Left ventricle myocardium inferior (tissue), 1 donor: ENCODE measurements at places on chromosomes 1 and 21.

DNA sequence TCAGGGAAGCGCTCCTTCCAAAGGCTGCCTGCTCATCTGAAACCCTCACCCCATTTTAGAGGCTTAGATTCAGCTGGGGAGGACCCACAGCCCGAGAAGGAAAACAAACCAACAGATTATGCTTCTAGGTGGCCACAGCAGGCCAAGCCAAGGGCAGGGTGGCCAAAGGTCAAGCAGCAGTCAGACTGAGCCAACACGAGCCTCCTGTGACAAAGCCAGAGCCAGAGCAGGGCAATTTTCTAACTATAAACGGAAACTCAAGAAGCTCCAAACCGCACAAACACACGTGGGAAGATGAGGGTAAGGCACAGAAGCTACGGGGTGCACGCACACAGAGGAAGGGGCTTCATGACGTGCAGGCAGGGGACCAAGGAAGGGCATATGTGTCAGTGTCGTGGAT lies 64.1 kb downstream of the PLEKHA6 start:
- DNase-seq = no peak

DNA sequence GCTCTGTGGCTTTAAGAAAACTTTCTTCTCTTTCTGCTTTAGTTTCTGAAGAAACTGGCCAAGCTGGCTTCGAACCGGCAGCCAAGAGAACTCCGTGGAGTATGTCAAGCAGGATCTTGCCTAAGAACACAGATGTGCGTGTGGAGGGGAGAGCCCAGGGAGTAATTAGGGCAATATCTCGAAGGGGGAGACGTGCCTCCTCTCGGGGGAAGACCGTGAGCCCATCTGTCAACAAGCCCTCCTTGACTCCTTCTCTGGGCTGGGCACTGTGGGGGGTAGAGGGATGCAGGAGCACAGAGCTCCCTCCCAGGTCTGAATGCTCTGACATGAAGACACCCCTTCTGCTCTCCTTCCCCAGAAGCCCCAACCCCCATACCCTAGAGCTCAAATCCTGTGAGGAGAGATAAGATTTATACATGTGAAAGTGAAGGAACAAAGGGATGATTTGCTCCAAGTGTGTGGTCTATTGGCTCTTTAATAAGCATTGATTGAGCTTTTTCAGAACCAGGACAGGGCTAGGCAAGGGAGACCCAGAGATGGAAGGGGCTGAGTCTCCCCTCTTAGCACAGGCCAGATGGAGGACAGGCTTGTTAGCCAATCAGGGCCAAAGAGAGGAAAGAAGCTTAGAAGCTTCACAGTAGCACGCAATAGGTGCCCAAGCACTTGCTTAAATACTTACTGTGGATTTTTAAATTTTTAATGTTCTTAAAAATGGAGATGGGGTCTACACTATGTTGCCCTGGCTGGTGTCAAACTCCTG lies 37.5 kb downstream of the EDN2 start:
- DNase-seq = no peak

DNA sequence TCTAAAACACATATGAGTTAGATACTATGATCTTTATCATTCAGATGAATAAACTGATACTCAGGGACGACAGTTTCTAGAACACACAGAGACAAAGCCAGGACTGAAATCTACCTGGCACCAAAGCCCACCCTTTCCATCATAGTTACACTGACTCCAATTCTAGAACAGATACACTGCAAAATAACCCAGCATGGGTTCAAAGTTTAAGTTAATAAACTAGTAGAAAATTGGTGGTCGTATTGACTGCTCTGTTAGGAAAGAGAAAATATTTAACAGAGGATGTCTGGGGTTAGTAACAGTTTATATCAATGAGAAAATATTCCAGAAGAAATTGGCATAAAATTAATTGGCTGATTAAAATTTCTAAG lies 60.8 kb upstream of the BCL9 start:
- no peak for DNase-seq

GRCh38 chr1:111563619-111564018 lies 56.0 kb upstream of the RAP1A start:
- DNase-seq = no peak

DNA sequence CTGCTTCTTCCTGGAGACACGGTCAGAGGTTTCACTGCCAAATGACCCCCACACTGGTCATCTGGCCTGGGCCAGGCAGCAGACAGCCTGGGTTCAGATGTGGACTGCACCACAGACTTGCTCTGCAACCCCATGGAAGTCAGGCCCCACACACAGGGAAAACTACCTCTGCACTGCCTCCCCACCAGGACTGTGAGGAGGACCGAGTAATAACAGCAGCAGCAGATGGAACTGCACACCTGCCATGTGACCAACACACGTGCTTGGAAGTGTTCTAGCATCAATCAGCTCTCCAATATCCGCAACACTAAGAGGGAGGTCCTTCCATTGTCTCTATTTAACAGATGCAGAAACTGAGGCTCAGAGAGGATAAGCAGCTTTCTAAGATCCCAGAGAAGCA lies 51.4 kb downstream of the SLC9A1 start:
- no peak for DNase-seq

- DNase-seq = peak; percentile 61
Observed at GRCh38 chr1:170145770-170146676, at the start of gene NTMT2. Gene NTMT2, plus strand, starts transcription at chr1:170145959. Its CDS starts 149 bp downstream, at chr1:170146108.

DNA sequence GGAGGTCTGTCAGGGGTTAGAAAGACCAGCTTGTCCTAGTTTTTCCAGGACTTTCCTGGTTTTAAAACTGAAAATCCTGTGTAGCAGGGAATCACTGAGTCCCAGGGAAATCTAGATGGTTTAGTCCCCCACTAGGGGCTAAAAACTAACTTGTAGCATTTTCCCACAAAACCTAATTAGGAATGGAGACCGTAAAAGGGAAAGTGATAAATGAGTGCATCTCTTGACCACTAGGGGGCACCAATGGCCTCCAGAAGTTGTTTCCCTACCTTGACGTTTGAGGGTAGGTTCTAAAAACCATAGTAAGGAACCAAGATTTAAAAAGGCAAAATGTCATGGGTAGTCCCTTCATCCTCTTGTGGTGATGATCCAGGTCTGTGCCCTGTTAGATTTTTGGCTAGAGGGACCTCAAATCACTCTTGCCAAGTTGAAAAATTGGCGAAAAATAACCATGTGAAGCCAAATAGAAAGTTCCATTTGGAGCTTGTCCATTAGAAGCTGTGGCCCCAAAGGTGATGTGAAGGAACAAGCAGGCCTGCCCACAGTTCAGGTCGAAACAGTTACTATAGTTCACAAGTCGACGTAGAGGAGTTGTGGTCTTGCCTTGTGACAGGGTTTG lies 24.5 kb downstream of the CLIC6 start:
- no peak for DNase-seq

DNA sequence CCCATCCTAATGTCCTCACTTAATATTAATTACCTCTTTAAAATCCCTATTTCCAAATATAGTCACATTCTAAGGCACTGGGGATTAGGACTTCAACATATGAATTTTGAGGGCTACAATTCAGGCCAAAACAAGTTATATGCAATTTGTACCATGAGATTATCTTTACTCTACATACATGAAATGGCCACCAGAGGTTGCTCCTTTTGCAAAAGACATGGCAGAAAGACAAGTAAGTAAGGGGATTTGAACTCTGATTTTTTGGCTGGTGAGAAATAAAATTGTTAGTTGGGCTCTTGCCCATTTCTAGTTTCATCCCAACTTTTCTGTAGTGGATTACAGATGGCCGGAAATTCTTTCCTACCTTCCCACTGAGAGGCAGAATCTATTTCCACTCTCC lies 4.8 kb upstream of the ALG6 start:
- DNase-seq = no peak

GRCh38 chr1:204460346-204460745 lies 34.3 kb downstream of the PIK3C2B start:
- DNase-seq = no peak

DNA sequence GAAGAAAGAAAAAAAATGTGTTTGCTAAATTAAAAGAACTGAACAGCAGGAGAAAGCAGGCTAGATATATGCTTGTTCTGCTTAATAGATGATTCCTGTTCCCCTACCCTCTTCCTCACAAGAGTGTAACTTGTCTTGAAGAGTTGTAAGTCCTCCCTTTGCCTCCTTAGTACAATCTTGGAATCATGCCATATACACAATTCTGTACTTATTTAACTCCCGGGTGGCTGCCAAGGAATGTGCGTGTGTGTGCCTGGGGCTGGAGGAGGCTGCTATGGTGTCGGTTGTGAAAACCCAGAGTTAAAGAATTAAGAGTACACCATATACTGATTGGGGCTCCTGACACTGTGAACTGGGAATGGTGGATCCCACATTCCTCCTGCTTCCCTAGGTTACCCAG lies 194.2 kb downstream of the SIPA1L2 start:
- DNase-seq = no peak

- DNase-seq = no peak
Observed at GRCh38 chr1:207405814-207406213, 48.3 kb upstream of the CR2 start.

DNA sequence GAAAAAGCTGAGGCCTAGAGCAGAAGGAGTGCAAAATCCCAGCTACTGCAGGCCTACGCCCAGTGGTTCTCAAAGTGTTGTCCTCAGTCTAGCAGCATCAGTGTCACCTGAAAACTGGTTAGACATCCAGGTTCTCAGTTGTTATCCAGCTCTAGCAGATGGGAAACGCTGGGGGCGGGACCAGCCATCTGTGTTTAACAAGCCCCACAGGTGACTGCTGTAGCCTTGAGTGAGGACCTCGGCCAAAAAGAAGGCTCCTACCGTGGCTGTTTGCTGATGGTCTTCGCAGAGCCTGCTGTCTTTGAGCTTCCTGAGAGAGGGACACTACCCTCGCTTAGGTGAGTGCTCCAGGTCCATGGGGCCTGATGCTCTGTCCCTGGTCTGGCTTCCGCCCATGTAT lies 69.7 kb downstream of the LRRN2 start:
- no peak for DNase-seq

GRCh38 chr1:150765296-150765976 lies at the start of gene CTSS:
Gene CTSS, minus strand, starts transcription at chr1:150765778. Its CDS starts 1,015 bp downstream, at chr1:150764763.
- no peak for DNase-seq

DNA sequence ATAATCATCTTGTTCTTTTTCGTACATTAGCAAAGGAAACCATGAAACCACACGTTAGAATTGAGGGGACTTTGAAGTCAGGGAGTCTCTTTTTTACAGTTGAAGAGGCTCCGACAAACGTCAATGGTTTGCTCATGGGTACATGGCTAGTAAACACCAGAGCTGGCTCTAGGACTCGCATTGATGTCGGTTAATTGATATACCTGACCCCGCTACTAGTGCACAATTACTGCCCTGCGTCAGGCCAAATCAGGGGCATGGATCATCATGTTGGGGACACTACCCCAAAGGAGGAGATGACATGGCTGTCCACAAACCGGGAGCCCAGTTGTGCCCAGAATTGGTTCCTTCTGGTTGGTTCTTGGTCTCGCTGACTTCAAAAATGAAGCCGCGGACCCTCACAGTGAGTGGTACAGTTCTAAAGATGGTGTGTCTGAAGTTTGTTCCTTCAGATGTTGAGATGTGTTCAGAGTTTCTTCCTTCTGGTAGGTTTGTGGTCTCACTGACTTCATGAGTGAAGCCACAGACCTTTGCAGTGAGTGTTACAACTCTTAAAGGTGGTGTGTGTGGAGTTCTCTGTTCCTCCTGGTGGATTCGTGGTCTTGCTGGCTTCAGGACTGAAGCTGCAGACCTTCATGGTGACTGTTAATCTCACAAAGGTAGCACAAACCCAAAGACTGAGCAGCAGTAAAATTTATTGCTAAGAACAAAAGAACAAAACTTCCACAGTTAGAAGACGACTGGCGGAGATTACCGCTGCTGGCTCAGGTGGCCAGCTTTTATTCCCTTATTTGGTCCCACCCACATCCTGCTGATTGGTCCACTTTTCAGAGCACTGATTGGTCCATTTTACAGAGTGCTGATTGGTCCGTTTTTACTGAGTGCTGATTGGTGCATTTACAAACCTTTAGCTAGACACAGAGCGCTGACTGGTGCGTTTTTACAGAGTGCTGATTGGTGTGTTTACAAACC lies 126.9 kb upstream of the ERRFI1 start:
- no peak for DNase-seq

DNA sequence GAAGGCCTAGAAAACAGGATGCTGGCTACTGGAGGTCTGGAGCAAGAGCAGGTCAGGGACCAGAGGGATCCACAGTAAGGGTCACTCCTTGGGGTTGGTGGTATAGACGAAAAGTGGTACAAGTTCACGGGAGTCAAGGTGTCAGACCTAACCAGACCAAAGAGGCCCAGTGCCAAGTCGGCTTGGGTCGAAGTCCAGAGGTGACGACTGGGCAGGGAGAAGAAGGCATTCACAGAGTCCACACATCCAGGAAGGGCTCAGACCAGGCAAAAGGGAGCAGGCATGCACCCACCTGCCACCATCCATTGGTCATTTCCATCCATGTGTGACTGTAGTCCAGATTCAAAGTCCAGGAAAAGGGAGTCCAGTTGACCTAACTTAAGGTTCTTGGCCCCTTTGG lies 27.1 kb upstream of the SYT6 start:
- no peak for DNase-seq

DNA sequence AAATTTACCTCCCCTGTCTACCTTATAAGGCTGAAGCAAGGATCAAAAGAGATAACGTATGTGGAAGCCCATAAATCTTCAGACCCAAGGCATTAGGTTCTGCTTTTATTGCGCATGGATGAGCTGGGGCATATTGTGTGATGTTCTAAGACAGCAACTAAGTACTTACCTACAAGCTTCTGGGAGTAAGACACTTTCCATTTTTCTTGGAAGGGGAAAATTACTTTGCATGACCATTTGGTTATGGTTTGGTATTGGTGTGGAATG lies 21.1 kb downstream of the LMOD1 start:
- no peak for DNase-seq

- DNase-seq = no peak
Observed at GRCh38 chr21:33840771-33841170, 74.8 kb downstream of the ATP5PO start.

DNA sequence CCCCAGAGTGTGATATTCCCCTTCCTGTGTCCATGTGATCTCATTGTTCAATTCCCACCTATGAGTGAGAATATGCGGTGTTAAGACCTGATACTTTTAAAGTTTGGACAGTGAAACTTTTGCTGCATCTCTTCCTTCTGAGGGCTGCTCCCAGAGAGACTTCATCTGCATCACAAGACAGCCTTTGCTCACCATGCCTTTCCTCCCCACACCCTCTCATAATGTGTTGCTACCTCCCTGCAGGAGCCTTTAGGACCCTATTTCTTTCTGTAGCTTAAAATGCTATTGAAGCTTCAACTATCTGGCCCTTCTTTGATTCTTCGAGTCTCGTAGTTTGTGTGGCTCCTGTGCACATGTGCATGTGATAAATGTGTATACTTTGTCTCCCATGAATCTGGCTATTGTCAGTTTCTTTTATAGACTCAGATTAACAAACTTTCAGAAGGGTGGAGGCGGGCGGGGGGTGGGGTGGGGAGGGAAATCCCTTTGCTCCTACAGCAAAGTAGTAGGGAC lies 23.7 kb downstream of the LEPR start:
- no peak for DNase-seq

- no peak for DNase-seq
Observed at GRCh38 chr1:1939296-1940122, 20.4 kb upstream of the TMEM52 start.

DNA sequence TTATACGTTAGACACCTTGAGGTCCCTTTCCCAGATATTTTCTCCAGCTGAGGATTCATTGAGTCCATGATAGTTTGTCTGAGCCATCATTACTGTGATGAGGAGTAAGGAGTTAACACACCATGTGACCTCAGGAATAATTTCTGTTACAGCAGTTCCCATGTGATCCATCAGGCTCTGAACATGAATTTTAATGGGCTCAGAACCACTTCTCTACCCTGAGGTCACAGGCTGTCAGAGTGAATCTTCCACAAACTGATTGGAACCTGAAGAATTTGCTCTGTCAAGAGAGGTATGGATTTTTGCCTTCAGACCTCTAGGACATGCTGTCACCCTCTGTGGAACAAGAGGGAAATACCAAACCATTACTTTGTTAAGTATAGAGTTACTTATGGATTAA lies 81.0 kb downstream of the NTMT2 start:
- no peak for DNase-seq
